ENCODE measurements at places on chromosomes 7 and 10.

- DNase-seq: no peak
These were observed 335.2 kb downstream of the SDK1 start for GRCh38 chr7:3636131-3636860.

- no peak for DNase-seq
These were observed 11.6 kb upstream of the FRAT1 start for GRCh38 chr10:97307441-97307840.

GRCh38 chr7:80536426-80536825 lies 24.6 kb upstream of the GNAT3 start:
- DNase-seq: no peak

GRCh38 chr10:60258429-60258797 lies 131.3 kb downstream of the ANK3 start:
- no peak for DNase-seq

DNA sequence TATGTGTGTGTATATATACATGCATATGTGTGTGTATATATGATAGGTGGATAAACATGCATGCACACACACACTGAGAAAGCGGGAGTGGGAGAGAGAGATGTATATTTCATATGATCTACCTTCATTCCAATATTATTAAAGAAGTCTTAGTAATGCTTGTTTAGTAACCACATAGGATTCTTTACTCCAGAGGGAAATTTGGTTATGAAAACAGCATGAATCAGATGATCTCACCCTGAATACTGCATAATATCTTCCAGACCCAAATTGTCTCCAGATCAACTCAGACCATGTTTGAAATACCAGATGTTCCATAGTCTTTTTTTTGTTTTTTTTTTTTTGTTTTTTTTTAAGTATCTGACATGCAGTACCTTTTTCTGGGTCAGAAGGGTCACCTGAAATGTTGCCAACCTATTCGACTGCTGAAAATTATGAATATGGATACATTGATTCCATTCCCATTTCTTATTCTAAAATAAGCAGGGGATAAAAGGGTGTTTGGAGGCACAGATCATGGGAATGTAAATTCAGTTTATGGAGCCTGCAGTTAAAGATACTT lies 17.4 kb downstream of the TES start:
- DNase-seq: no peak

DNA sequence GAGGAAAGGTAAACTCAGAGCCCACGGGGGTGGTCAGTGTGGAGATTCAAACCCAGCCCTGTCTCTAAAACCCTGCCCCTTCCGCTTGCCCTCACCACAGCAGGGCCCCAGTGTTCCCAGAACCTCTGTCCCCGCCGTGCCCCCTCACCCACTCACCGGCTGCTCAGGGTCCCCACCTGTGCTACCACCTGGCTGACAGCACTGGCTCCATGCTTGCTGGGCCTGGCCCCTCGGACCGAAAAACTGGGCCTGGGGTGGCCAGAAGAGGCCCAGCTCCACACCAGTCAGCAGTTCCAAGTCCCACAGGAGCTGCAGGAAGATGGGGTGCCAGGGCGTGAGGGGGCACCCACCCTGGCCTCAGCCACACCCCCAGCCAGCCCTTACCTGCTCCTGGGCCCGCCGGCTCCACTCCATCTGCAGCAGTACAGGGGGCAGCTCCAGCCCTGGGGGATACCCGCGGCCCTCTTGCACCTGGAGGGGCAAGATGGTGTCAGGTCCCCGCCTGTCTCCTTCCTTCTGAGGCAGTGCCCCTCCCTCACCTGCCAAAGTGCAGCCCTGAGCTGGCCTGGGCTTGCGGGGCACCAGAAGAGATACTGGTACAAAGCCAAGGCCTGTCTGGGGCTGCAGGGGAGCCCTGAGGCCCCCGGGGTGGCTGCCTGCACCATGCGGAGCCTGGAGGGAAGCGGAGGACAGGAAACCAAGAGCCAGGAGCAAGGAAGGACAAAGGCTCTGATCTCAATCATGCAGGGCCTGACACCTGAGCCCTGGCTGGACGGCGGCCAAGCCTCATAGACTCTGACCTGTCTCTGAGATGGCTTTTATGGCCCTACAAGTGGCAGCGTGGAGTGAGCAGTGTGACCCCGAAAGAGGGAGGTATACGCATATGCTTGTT lies 11.7 kb downstream of the ATP6V1F start:
- DNase-seq: no peak

DNA sequence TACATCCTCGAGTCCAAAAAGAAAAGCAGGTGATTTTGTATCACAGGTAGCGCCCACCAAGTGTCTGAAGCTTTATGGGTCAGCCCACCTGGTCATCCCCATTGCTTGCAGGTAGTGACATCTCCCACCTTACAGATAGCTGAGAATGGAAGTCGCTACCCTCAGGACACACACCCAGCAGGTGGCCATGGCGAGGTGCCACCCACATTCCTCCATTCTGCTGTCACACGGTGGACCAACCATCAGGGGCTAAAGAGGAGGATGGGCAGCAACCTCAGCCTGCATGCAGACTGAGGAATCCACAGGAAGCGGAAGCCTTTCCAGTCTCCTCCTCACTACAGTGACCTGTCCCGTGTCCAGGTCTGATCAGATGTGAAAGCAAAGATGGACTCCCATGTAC lies 162.8 kb downstream of the PAXIP1 start:
- no peak for DNase-seq

GRCh38 chr7:118689403-118689802 lies 464.9 kb downstream of the ANKRD7 start:
- no peak for DNase-seq

- no peak for DNase-seq
These were observed 53.6 kb upstream of the DYNC1I1 start for GRCh38 chr7:95718577-95719410.

- no peak for DNase-seq
These were observed 72.1 kb downstream of the TMEM270 start for GRCh38 chr7:73933091-73933490.

DNA sequence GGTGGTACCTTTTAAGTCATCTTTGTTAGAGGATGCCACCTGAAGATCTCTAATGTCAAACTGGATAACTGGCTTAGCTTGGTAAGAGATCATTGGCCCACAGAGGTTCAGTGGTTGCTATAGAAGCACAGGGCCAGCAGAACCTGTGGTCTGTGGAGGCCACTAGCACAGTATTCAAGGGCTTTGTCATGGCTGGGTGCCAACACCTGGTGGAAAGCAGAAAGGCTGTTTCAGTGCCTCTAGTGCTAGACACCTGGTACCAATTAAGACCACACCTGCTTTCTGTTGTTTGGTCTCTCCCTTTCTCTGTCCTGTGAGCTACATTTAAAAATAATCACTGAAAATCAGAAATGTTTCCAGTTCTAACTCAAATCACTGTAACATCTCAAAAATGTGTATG lies 10.0 kb upstream of the PCGF5 start:
- DNase-seq: no peak

GRCh38 chr7:49980465-49980864 lies 112.6 kb downstream of the ZPBP start:
- no peak for DNase-seq

- DNase-seq: no peak
These were observed 827.8 kb downstream of the GRM8 start for GRCh38 chr7:126424985-126425384.

- no peak for DNase-seq
These were observed 167.9 kb upstream of the KIAA1217 start for GRCh38 chr10:24041034-24041433.

GRCh38 chr7:28347475-28348318 lies 64.6 kb upstream of the CREB5 start:
- DNase-seq: no peak

DNA sequence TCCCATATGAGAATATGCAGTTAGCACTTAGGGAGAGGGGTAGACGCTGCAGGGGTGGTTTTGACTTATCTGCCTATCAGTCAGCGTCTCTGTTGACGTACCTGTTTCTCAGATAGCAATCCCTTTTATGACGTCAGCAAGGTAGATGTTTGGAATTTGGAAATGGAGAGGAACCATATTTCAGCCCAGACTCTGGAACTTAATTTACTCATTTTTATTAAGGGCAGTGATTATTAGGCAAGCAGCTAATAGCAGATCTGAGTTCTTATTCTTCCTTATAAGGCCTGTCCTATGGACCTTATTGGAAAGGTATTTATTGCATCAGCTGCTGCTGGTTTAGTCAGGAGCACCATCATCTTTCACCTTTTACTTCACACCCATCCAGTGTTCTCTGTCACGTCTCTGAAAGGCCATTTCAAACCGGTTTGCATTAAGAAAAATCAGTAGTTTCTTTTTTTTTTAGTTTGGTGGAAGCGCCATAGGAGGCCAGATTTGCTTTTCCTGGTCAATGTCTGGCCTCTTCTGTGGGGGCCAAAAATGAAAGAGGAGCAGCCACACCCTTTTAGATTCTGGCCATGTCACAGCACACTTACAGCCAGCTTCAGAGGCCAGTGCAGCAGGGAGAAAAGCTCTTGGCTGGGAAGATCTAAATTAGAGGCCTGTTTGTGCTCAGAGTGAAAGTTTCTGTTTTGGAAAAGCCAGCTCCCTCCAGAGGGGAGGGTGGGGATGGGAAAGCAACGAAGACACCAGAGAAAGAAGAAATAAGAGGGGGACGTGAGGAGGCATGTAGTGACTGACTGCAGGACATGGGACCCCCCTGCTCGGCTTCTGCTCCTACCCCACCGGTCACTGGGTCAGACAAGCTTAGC lies 146.3 kb downstream of the TCF7L2 start:
- DNase-seq: no peak

DNA sequence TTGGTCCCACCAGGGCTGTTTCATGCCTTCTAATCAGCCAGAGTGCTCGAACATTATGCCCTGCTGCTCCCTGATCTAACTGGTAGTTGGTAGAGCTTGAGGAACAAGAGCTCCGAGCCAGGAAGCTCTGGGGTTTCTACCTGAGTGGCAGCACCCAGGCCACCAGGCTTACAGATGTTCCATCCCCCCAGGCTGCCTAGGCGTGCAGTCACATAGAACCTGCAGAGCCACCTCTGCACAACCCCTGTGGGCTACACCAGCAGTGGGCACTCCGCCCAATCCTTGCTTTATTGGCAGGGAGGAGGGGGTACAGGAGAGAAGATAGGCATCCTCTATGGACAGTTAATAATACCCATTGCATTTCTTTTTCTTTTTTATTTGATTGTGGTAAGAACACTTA lies 21.8 kb downstream of the MAP3K8 start:
- no peak for DNase-seq

- DNase-seq: no peak
These were observed 17.1 kb upstream of the LIPF start for GRCh38 chr10:88647061-88647615.

- DNase-seq: no peak
These were observed 4.6 kb downstream of the MGAM start for GRCh38 chr7:142000244-142000643.

- no peak for DNase-seq
These were observed 330.7 kb downstream of the ELMO1 start for GRCh38 chr7:37118004-37118403.

Measured in stimulated activated CD4-positive, alpha-beta T cell treated with anti-CD3 and anti-CD28 coated beads, Interleukin-4, amount 100 ng/mL, for 4 hours (primary cell).